ENCODE measurements at places on chromosomes 4 and X.

- DNase-seq, result no peak
These were observed 639 bp upstream of the MTM1 start for GRCh38 chrX:150567645-150568319.

GRCh38 chr4:48739560-48740019 lies 40.5 kb downstream of the FRYL start:
- DNase-seq, result no peak

DNA sequence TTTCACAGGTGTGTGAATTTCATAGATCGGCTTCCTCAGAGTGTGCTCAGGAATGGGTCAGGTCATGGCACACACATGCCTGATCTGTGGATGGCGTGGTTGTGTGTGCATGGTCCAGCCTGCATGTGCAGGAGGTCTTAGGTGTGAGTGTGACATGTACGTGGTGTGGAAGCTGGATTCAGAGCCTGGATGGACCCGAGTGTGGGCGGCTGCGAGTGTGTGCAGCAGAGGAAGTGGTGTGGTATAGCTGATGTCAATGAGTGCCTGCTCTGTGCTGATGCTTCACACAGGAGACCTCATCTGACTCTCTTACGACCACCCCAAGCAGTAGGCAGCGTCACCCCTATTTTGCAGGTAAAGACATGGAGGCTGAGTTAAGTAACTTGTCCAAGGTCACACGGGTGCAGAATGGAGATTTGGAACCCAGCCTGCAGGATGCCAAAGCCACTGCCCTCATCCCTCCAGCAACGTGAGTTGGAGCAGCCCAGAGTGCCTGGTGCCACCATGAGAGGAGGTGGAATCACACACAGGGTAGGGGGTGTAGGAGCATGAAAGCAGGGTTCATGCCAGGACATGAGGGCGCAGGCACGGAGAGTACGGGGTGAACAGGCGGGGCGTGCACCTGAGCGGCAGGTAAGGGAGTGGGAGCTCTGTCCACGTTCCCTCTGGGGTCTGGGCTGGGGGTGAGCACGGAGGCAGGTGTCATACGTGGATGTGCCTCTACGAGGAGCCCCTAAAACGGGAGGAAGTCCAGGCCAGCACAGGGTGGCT lies 24.2 kb upstream of the C4orf50 start:
- no peak for DNase-seq

GRCh38 chr4:158147151-158147550 lies 25.7 kb downstream of the GASK1B start:
- no peak for DNase-seq

DNA sequence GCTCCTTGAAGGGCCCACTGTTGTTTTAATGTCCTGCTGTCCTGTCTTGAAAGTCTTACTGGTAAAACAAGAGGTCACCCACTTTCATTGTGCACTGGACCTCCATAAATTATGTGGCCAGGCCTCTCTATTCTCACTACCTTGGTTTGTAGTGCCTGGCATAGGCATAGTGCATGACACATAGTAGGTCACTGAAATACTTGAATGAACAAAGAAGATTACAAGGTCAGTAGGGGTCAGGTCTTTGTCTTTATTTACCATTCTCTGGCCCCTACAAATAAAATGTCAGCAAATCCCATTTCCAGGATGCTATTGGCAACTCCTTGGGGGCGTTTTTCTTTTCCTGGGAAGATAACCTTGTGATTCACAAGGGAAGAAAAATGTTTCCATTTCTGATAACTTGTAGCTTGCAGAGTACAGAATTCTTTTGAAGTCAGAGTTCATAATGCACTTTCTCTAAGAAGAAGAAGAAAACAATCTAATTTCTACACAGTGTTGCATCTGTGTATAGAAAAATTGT lies 1.4 kb downstream of the PGM2 start:
- no peak for DNase-seq

- peak; percentile 54 for DNase-seq
These were observed 1.6 kb downstream of the PRICKLE3 start for GRCh38 chrX:49184294-49185281.

DNA sequence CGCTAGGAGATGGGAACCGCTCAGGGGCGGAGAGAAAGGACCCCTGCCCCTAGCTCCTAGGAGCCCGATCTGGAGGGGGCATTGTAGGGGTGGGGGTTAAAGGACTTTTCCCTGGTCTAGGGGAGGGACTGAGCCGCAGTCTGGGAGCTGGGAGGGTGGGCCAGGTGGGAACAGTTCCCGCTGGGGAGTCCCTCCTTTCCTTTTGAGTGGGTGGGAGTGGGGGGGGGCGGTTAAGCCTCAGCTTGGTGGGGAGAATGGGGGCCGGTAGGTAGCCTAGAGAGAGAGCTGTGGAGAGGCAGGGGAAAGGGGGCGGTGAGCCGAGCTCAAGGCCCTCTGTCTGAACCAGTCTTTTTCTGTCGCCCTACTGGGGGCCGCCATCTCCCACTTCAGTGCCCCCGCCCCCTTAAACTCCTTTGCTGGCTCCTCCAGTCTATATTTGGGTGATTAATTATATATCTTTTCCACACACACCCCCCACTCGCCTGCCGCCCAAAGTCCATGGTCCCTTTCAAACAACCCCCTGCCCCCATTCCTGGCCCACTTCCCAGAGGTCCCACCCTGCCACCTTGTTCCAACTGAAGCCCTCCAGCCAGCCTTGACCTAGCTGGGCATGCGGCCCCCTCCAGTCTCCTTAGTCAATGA lies 822 bp downstream of the ZNF275 start:
- DNase-seq, result no peak

DNA sequence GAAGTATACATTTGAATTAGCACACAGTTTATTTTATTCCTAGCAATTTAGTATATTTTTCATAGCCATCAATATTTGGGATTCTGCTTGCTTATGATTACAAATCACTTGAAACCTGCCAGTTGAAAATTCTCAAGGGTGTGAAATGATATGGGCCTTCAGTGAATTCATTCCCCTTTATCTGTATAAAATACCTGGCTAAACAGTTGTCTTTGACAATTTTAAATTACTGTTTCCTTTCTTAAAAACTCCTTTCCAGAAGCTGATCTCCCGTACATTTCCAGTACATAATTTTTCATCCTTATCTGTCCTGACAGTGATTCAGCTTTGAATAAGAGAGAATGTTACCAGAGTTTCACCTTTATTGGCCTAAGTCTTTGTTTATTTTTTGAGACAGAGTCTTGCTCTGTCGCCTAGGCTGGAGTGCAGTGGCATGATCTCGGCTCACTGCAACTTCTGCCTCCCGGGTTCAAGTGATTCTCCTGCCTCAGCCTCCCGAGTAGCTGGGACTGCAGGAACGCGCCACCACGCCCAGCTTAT lies 13.9 kb downstream of the ATP7A start:
- DNase-seq, result no peak

DNA sequence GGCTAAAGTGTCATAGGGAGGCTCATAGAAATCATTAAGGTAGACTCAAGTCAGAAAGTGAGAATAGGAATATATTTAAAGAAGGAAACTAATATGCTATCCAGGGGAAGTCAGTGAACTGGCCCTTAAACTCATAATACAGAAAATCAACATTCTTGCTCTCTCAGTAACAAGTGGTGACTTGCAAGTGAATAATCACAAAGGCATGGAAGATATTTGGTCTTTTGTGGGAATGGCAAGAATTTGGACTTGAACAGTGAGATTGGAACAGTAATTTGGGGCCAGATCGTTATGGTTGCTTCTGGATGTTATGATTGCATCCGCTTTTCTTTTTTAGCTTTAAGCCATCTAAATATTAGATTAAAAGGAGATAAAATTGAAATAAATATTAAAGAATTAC lies 103.8 kb downstream of the TBC1D19 start:
- peak; percentile 41 for DNase-seq

DNA sequence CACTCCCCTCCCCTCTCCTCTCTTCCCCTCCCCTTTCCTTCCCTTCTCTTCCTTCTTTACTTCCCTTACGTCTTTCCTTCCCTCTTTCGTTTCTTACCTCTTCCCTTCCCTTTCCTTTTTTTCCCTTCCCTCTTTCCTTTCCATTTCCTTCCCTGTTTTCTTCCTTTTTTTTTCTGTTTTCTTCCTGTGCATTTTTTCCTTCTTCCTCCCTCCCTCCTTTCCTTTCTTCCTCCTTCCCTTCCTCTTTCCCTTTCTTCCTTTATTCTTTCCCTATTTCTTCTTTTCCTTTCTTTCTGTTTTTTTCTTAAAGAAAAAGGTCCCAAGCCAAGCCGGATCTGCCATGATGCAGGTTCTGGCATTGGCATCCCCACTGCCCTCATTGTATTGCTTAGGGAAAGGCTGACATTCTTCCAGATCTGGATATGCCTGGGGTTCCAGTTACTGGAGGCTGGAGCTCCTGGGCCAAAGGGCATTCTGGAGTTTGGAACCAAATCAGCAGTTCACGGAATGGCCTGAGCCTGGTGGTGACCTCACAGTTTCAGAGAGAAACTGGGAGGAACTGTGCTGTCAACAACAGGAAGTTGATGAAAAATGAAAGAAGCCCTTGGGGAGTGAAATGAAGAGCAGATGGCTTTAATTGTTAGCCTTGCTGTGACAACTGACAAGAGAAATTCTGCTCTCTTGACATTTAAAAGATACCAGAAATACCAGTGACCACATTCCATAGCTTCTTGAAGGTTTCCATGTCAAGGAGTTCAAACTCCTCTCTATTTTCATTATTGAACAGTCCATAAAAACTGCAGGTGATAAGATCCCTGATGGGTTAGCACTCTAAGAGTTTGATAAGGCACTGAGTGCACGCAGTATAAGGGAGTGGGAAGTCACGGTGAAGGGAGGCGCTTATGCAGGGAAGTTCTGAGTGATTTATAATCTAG lies 622.1 kb downstream of the SPRY1 start:
- DNase-seq, result peak; percentile 23

GRCh38 chrX:106952089-106952488 lies 31.9 kb downstream of the CLDN2 start:
- no peak for DNase-seq

- no peak for DNase-seq
These were observed 162.7 kb downstream of the STIM2 start for GRCh38 chr4:27023366-27023765.

DNA sequence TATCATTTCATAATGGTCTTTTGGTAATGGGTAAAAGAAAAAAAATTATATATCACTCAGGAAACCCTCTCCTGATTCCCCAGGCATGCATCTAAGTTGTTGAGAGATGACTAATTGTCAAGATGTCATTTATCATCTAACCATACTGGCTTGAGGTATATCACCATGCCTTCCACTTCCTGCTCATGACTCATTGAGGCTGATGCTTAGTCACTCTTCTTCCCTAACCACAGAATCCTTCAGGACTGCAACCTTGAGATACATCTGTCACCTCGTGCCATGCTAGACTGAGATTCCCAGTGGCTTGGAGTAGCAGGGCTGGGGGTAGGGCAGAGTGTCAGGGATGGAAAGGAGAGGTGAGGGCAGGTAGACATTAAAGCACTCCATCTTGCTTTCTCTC lies 782.5 kb upstream of the INTU start:
- peak; percentile 60 for DNase-seq

GRCh38 chr4:151628001-151628608 lies 132.7 kb downstream of the GATB start:
- DNase-seq, result no peak

DNA sequence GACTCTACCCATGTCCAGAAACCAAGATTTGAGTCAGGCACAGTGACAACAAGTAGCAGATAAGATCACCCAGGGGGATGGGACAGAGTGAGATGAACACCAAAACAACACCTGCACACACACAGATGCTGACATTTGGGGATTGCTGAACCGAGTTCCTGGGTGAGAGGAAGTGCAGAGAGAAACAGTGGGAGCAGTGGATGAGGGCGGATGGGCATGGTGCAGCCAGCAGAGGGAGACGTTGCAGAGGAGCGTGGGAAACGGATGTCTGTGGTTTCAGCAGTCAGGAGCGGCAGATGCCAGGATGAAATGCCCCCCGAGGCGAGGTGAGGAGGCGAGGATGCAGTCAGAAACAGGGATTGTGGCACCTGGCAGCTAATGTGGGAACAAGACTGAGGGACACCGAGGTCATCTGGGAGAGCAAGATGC lies 78.6 kb upstream of the STS start:
- DNase-seq, result no peak

- no peak for DNase-seq
These were observed 51.5 kb downstream of the STARD8 start for GRCh38 chrX:68698942-68699341.

- DNase-seq, result no peak
These were observed 127.4 kb upstream of the ENPP6 start for GRCh38 chr4:184344899-184345572.

- no peak for DNase-seq
These were observed 740.6 kb upstream of the FAM241A start for GRCh38 chr4:111404673-111405072.

- no peak for DNase-seq
These were observed 153.8 kb upstream of the S100G start for GRCh38 chrX:16496175-16496574.

- no peak for DNase-seq
These were observed 1.2 kb upstream of the SLC2A9 start for GRCh38 chr4:10022346-10023049.

GRCh38 chrX:12932244-12932643 lies 25.8 kb downstream of the TLR8 start:
- no peak for DNase-seq

GRCh38 chr4:86484241-86484640 lies 109.9 kb upstream of the PTPN13 start:
- no peak for DNase-seq

- DNase-seq, result no peak
These were observed 9.3 kb downstream of the TKTL1 start for GRCh38 chrX:154304846-154305245.

- peak; percentile 86 for DNase-seq
These were observed 51.1 kb downstream of the TMEM156 start for GRCh38 chr4:38980903-38981676.

DNA sequence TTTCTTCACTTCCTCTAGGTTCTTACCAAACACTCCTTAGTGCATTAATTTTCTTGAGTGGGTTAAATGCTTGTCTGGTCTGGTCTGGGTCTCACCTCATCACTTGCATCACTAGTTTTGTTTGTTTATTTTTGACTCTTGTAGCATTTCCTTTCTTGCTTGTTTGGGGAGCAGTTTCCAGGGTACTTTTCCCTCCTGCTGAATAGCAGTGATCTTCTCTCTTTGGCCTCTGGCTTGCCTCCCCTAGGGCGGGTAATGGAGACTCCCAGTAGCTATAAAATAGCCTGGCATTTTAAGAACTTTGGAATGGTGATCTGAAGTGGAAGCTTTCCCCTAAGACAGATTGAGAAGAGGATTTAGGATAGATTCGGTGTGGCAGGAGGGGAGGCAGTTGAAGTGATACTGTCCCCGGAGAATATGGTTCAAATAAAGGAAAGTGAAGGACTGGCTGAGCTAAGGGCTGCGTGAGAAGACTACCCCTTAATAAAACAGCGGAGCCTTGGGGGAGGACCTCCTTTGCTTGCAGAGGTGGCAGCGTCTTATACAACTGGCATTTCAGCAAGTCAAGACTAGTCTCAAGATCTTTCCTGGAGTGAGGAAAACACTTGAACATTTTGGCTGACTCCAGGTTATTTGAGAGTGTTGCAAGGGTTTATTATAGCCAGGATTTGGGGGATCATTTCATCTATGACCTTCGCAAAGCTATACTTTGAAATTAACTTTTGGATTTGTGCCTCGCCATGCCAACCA lies 190.6 kb downstream of the FRAS1 start:
- DNase-seq, result no peak

GRCh38 chr4:71239365-71239764 lies 99.5 kb upstream of the SLC4A4 start:
- no peak for DNase-seq

GRCh38 chr4:96263291-96263690 lies 423.4 kb downstream of the PDHA2 start:
- DNase-seq, result no peak

Data from AG09319 (cell line).